Pancreas (tissue), 10 donors: ENCODE measurements at places on chromosomes 1 and 21.

GRCh38 chr1:78419309-78419708, 71.5 kb upstream of the PTGFR start:
- DNase-seq: no peak

DNA sequence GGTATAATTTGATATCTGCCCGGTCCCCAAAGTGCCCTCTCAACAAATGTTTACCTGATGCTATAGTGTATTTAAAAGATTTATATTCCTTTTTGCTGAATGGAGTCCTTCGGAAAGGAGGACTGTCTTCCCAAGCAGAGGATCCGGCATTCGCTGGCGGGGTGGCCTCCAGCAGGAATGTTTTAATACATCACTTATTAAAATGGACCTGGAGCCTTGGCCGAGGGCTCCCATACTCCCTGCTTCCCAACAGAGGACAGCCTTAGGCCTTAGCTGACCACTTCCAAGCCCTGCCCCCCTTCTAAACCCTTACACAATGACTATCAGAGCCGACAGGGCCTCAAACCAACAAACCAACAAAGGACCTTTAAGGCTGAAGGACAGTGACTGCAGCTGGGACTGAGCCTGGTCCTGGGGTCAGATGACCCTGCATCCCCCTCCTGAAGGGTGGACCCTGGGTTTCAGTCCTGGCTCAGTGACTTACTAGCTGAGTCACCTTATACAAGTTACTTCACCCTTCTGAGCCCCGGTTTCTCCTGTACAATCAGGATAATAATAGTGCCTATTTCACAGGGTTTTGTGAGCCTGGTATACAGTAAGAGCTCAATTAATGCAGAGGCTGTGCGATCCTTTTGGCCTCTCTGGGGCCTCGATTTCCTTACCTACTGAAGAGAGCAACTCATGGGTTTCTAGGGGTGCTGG, 5.6 kb downstream of the CAMK2N1 start:
- no peak for DNase-seq

GRCh38 chr1:173562813-173563212, 40.1 kb downstream of the SLC9C2 start:
- DNase-seq: no peak

- DNase-seq: no peak
Observed at GRCh38 chr1:117008656-117009055, 7.1 kb downstream of the CD101 start.

DNA sequence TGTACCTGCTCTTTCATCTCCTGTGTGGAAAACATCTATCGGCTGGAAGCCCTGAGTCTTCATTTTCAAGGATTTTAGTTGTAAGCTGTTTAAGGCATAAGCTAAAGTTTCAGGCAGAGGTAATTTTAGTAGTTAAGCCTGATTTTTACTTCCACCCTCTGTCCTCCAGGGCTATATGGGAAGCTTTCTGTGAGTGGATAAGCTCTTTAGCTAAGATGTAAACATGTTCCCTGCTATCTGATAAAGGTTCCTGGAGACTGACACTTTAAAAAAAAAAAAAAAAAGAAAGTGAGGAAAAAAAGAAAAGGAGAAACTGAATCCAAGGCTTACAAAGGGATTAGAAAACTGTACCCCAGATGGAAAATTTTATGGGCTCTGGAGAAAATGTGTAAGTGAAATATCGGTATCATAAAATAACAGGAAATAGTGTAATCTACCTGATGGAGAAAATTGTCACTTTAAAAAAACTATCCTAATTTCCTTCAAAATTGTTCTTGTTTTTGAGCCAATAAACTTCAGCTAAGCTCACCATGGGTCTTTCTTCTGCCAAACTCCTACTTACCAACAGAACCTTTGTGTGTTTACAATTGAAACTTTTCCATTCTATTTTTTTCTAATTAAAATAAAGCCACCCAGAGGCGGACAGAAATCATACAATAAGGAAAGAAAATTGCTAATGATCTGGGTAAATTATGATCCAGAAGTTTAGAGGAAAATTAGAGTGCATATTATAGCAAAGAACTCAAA, 180.5 kb downstream of the TGFB2 start:
- no peak for DNase-seq

- DNase-seq: no peak
Observed at GRCh38 chr1:235929216-235929615, 62.5 kb upstream of the LYST start.
